ENCODE measurements at places on chromosomes 3 and 15.

DNA sequence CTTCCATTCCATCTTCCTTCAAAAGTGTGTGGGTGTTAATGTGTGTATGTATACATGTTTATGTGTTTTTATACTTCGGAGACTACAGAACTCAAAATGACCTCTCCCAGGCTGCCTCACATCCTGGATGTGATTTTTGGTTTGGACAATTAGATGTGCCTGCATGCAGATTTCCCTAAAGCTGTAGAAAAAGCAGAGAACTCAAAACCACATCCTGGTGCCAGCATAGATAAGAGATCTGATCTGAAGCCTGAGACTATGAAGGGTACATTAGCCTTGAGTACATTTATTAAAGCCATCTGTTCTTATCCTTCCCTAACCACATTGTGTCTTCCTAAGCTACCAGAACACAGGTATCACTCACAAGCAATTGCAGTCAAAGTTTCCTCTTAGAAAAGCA, 319.4 kb upstream of the RASGRP1 start:
- no peak for DNase-seq

GRCh38 chr3:79724206-79724605, 43.6 kb downstream of the ROBO1 start:
- DNase-seq, result no peak

DNA sequence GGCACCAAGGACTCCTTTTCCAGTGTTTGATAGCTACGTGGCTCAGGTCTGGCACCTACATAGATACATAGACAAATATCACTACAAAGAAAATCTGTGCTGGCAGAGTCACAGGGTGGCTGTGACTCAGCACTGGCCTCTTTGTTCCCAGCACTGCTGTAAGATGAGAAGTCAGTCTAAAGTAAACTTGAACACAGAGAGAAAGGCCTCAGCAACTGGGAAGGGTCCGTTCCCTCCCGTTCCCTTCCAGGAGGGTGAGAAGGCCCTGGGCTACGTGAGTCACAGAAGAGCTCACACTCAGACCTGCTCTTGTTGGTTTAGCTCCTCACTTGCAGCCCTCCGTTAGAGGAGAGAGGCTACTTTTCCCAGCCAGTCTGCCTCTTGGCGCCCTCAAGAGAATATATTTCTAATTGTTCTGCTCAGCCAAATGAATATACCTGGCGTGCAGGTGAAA, 23.1 kb downstream of the ANXA2 start:
- no peak for DNase-seq

DNA sequence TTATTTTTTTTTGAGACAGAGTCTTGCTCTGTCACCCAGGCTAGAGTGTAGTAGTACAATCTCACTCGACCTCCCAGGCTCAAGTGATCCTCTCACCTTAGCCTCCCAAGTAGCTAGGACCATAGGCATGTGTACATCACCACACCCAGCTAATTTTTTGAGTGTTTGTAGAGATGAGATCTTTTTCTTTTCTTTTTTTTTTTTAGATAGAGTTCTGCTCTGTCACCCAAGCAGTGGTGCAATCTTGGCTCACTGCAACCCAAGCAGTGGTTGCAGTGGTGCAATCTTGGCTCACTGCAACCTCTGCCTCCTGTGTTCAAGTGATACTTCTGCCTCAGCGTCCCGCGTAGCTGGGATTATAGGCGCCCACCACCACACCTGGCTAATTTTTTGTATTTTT, 5.2 kb downstream of the CEP97 start:
- no peak for DNase-seq

DNA sequence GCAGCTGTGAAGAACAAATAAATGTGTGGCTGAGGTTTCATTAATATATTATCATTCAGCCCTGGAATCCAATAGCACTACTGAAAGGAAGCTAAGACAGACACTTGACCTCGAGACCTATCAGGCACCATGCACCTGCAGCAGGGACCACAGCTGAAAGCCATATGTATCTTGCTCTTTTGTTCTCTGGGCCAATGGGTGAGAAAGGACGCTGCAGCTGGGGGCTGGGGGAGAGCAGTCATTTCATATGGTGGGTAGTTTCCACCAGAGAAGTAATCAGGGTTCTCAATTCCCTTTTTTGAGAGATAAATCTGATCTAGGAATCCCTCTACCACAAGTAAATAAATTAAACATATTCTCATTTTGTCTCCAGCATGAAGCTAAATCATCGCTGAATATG, 225.6 kb upstream of the STRIT1 start:
- DNase-seq, result no peak

DNA sequence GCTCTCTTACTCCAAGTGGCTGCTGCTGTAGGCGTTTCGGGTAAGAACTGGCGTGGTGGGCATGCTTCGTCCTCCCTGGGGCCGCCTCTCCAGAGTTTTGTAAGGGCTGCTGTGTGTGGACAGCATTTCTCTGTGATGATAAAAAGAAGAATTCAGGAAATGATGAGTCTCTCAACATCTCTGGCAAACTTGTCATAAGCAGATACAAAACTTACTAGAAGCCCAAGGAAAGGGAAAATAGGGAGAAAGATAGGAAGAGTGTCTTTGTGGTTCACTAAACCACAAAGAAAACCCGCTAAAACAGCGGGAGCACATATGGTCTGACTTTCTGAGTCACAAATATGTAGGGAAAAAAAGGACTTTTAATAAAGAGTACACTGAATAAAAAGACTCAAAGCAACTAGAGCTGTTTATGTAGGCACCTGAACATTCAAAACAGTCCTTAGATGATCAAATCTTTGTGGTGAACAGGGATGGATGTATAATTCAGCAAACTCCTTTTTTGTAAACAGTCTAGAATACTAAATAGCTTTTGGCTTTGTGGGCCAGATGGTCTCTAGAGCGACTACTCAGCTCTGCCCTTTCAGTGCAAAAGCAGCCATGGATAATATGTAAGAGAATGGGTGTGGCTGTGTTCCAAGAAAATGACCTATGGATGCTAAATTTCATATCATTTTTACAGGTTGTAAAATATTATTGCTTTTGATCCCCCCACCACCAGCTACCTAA, 60.4 kb upstream of the LMOD3 start:
- no peak for DNase-seq

- DNase-seq, result no peak
Observed at GRCh38 chr15:84009616-84010015, 226.0 kb upstream of the GOLGA6L4 start.

DNA sequence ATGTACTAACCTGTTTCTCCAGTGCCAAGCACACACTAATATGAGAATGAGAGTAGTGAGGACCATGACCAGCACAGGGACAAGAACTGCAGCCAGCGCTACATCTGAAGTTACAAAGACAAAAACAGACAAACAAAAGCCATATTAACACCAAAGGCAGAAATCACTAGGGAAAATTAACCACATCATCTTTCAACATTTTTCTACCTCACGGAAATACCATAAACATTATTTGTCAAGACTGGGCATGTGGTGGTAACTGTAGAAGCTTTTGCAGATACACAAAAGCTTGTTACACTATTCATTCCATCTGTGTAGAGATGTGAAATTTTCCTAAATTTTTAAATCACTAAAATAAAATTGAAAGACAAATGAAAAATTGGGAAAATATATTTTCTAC, 44.9 kb downstream of the ST3GAL6 start:
- no peak for DNase-seq

DNA sequence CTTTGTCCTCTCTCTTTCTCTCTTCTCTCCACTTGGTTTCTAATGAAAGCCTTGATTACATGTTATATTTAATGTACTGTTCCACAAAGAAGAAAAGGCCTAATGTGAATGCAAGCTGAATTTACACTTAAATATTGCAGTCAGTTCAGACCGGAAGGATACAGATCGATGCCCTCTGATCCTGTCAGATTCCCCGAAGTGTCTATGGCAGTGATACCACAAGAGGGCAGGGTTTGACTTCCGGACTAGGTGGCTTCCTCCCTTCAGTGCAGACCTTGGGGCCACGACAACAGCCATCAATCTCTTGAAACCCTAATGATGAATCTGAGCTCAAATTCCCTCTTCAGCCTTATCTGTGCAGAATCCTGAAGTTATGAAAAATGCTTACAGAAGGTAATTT, 29.5 kb downstream of the AGTR1 start:
- DNase-seq, result no peak

DNA sequence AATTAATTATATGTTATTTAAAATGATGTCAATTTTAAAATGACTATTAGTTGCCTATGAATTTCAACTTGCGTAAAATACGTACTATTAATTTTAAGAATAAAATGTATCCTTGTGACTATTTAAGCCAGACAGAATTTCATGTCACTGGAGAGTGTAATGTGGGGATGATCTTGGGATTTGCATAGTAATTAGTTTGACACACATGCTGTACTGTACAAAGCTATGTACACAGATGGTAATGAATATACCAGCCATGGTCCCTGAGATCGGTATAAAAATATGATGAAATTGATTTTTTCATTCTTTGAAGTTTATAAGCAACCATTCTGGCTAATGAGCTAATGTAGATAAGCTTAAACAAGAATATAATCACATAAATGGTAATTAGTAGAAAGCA, 134.4 kb upstream of the ROBO1 start:
- DNase-seq, result no peak

- DNase-seq, result no peak
Observed at GRCh38 chr3:55691141-55691540, 204.0 kb upstream of the WNT5A start.

- DNase-seq, result no peak
Observed at GRCh38 chr3:181362378-181362777, 349.3 kb upstream of the SOX2 start.

- no peak for DNase-seq
Observed at GRCh38 chr3:159978918-159979703, 9.5 kb upstream of the IL12A start.

- DNase-seq, result no peak
Observed at GRCh38 chr3:94305835-94306611, 243.2 kb downstream of the NSUN3 start.

Measured in esophagus squamous epithelium (tissue), 5 donors.